ENCODE measurements at places on chromosomes 7 and 10.

- DNase-seq: no peak
Observed at GRCh38 chr10:71084061-71084817, 128.1 kb upstream of the UNC5B start.

DNA sequence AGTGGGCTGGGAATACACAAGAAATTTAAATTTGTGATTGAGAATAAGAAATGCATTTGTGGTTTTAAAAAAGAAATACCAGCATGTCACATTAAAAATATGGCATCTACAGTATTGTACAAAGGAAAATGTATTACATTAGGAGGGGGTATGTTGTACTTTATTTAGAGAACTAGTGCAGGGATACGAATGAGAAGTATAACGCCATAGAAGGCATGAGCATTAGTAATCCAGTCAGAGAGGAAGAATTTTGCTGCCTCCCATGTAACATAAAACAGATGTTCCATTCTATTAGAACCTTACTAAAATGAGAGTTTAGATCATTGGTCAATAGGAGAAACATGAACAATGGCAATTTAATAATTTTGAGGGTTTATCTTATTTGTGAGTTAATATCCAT, 182.2 kb downstream of the ADK start:
- DNase-seq: no peak

DNA sequence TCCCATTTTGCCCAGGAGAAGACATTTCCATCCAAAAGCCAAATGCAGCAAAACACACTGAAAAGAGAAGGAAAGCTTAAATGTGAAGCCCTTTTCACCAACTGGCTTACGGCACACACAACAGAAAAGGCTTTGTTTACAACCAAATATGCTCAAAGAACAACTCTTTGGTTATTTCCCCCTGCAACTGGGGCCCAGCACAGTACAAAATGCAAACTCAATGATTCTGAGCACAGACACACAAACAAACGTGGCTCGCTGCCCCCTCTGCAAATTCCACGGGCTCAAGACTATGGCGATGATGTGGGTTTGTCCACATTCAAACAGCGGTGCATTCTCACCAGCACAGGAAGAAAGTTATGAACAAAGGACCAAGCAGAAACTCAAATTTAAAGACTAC, 5.3 kb downstream of the CPXM2 start:
- DNase-seq: no peak

GRCh38 chr10:82680608-82681007, 805.6 kb downstream of the NRG3 start:
- DNase-seq: no peak

DNA sequence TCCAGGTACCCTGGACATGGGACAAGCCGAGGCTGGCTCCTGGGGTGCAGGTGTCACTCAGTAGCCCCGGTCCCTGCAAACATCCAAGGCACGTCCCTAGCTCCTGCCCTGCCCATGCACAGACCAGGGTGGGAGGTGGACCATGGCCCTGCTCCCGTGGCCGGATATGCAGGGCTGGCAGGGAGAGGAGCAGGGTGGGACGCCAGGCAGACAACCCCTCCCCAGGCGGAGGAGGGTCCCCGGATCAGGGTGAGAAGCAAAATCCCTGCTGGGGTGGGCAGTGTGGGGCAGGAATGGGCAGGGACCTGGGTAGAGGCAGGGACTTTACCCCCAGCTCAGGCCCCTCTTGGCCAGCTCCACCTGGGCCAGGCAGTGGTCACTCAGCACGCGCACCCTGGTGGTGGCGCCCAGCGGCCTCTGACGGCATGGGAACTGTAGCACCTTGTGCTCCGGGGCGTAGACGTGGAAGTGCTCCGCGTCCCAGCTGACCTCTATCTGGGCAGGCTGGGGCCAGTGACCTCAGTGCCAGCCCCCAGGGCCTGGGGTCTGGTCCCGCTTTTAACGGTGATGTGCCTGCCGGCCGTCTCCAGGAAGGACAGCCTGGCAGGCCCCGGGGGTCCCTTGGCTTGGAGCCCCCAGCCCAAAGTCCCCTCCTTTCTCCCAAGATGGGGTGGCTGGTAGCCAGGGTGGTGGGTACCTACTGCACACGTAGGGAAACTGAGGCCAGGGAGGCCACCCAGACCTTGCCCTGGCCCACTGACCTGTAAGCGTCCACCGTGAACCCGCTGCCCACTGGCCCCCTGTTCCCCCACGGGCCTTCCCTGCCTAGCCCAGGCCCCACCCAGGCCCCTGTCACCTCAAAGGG, 1.2 kb downstream of the GRIFIN start:
- DNase-seq: no peak

DNA sequence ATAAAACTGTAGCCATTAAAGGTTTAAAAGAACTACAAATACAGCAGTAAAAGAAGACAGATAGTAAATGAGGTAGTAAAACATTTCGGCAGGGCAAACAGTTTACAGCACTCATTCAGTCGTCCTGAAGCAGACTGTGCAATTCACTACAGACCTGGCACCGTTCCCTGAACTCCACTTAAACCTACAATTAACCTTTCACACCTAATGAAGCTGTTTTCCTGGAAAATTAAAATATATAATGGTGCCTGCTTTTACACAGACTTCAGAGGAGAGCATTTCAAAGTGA, 335.3 kb downstream of the GFRA1 start:
- DNase-seq: no peak

GRCh38 chr10:122116331-122116730, 127.4 kb downstream of the TACC2 start:
- no peak for DNase-seq

DNA sequence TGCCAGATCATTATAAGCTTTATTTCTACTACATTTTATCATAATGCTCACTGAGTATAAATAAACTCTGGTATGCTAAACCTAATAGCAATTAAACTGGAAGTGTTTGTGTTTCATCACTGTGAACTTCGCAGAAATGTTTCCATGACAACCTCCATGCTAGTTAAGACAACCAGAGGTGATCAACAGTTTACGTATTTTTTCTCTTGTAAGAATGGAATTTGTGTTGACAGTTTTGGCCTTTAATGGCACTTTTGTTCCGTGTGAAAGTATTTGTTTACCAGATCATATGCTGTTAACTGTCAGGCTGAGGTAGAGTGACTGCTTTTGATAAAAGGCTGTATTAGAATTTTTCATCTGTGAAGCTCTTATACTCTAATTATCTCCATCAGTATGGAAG, 212.1 kb upstream of the PPP1R3A start:
- DNase-seq: no peak

DNA sequence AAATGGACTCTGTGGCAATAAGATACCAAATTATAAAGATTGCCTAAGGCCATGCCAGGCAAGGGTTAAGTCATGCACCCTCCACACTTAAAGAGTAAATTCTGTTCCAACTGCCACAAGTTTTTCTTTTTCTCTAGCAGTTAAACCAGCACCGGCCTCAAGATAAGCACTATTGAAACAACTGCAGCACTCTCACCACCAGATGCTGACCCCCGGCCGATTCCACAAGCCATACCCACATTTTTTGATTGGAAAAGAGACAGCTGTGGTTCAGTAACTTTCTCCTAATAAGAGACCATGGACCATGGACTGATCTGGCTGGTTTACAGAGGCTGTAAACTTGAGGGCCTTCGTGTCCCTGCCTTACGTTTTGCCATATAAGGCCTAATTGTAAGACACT, 44.9 kb downstream of the GRM8 start:
- no peak for DNase-seq

DNA sequence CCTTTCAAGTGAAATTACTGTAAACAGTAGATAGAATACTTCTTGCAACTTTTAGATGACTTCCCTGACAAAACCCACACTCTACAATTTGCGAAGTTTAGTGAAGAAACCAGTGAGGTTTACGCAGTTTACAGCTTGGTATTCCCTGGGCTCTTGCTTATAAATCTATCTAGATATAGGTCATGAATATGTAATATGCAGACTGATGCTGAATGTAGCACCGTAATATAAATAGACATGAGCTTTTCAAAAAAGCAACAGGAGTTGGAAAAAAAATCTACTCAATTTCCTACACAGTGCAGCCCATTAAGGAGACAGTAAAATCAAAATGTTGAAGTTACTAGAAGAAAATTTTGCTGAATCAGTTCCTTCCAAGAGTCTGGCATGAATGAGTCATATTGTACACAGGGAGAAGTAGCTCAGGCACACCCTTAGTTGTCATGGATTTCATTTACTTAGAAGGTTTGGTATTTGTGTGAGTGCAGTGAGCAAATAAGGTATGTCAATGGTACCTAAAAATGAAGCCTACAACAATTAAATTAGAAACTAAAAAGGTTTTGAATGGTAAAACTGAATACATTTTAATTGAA, 67.7 kb upstream of the NEUROD6 start:
- DNase-seq: no peak

DNA sequence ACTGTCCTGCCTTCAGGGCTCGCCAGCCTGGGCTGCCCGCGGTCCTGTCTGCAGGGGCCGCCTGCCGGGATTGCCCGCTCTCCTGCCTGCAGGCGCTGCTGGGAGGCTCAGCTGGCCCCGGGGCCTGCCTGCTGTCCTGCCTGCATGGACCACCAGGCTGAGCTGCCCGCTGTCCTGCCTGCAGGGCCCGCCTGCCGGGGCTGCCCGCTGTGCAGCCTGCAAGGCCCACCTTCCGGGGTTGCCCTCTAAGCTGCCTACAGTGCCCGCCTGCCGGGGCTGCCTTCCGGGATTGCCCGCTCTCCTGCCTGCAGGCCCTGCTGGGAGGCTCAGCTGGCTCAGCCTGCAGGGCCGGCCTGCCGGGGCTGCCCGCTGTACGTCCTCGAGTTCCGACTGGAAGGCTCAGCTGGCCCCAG, 164.4 kb downstream of the GLRX3 start:
- DNase-seq: no peak

DNA sequence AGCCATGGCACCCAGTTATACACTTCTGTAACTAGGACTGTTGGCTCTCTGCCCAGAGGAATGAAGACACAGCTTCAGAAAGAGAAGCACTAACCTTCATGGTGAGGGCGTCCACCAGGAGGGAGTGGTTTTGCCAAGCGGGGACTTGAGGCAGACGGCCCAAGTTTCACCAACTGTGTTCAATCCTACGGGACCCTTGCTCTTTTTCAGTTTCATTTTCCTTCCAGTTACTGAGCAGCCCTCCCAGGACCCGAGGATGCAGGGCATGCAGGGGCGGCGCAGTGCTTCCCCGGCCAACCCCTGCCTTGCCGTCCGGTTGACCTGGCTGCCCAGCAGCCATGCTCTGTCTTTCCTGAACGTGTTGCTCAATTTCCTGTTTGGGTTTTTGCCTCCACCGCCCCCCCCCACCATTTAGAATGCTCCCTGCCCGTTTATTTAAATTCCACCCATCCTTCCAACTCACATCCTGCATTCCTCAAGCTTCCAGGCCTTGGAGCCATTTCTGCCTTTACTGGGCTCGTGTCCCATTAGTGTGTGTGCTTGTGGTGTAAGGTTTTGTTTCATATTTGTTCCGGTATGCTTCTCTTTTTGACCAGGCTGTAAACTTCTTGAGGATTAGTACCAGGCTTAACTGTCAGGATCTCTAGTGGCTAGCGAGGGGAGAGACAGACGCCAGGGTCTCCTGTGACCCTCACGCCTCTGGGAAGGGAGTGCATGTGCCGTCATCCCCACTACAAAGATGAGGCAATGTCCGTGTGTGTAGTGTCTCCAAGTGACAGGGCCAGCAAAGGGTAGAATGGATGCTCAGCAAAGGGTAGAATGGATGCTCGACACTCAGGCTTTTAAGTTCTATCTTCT, 31.6 kb downstream of the IL15RA start:
- no peak for DNase-seq

DNA sequence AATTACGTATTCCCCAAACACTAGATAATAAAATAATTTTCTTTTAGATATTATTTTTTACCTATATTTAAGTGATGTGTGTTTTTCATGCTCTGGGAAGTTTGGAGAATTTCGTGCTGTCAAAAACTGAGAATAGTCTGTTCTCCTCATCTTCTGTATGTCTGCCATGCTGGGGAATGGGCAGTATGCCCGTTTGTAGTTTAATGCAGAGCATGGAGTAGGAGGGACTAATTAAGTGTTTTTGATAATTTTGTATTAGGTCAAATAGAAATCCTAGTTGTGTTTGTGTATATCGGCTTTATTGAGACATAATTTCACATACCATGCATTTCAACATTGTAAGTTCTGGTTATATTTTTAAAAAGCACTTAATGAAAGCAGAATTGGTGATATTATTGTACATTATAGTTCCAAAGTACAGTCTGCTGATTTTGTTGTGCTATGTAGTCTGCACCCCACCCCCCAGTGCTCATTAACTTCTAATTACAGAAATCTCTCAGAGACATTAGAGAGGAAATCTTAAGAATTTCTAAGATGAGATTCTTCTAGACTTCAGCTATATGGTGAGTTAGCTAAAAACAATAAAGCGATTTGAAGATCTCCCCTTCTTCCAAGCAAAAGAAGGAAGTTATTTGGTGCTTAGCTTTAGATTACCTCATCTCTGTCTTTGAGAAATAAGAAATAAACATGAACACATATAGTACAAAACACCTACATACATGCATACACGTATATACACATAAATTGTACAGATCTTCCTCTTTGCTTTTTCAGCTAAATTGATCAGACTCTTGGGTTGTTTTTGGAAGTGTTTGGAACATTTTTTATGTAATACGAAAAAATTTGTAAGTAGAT, 22.2 kb downstream of the ZRANB1 start:
- DNase-seq: no peak

DNA sequence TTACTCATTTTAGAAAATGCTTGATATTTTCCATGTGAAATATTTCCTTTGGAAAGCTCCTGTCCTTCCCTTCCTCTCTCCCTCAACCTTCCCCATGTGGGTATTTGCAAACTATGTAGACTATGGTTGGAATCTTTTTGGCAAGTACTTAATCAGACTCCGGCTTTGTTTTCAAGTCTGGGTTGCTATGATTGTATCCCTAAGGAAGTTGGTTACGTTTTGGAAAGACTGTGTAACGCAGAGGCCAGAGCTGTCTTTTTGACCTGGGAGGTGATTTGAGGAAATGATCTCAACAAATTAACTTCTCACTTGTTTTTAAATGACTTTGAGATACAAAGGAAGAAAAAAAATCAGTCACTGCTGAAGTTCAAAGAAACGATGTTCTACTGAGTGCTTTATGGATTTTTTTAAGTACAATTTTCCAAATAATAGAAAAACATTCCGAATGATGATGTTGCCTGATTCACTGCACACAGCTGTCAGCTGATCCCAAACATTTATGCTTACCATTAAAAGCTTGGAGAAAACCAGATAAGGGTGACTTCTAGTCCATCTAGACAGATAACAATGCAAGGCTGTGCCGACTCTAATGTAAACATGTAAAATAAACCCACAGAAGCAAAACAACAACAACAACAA, 145.5 kb upstream of the CELF2 start:
- no peak for DNase-seq

GRCh38 chr7:24213311-24213710, 70.7 kb upstream of the NPY start:
- DNase-seq: no peak

DNA sequence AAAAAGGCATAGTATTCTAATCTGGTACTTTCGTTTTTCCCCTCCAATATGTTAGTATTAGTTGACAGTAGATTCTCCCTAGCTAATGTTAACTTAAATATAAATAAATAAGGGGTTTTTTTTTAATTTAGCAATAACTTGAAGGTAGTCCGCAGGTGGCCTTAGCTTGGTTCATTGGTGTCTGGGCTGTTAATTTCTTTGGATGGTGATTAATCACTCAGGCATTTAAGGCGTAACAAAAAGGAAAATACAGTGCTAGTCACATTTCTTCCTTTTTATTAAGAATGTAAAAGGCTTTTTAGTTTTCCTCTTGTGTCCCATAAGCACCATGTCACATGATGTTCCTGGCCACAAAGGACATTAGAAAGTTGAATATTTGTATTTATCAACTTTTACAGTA, 161.0 kb upstream of the POT1 start:
- no peak for DNase-seq

- DNase-seq: no peak
Observed at GRCh38 chr10:127399668-127400067, 149.4 kb upstream of the NPS start.

Data from NCI-H510A (cell line).